Kidney (tissue), 22 donors: ENCODE measurements at places on chromosomes 11 and 22. TPM values are rescaled to one million over a fixed set of nuclear protein-coding genes. Genes with fewer than 3 reads are reported as not detected.

GRCh38 chr11:22151649-22152197 is 41.2 kb upstream of the ANO5 start:
- DNase-seq, result no peak

DNA sequence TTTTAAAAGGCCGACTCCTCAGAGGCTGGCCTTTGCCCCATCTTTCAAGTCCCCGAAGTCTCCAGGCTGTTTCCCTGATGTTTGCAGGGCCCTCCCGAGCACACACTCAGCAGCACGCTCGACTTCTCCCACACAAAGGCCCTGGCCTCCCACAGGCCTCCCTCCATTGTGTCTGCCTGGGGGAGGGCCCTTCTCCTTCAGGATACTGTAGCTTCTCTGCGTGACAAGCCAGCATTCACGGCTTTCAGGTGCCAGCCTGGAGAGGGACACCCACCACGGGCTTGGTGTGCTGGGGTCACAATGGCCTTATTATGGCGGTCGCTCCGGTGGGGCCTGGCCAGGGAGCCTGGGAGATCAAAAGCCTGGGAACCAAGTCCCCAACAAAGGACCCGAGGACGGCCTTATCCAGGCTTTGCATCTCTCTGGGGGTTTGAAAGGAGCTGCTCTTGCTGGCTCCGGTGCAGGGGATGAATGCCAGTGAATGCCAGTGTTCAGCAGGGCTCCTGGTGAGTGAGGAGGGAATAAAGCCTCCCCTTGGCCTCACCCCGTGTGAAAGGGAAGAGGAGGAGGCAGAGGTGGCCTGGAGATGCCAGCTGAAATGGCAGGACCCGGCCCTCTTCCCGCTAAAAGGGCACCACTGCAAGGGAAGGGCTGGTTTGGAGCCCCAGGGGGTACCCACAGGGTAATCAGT is 55.0 kb downstream of the TRAF6 start:
- DNase-seq, result peak; percentile 57

DNA sequence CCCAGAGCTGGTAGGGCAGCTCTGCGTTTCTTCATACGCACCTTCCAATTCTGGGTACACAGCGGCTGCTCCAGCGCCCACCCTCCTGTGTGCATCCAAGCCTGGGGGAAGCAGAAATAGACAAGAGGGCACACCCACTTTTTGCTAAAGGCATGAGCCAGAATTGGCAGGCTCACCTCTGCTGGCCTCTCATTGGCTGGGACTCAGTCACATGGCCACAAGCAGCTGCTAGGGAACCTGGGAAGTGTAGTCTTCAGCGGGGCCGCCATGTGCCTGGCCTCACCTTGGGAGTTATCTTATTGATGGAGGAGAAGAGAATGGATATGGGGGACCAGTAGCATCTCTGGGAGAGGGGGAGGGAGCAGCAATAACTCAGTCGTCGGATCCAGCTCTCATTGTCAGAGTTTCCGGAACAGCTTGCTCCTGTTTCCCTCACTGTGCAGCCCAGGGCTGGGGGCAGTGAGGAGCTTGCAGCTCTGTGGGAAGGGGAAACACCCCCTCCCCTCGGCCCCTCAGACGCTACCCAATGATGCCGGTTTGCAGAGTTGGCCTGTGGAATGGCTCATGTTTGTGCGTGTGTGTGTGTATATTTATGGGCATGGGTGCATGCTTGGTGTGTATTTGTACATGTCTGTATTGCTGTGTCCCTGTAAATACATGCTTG is 11.8 kb upstream of the MIEF1 start:
- DNase-seq, result peak; percentile 91

DNA sequence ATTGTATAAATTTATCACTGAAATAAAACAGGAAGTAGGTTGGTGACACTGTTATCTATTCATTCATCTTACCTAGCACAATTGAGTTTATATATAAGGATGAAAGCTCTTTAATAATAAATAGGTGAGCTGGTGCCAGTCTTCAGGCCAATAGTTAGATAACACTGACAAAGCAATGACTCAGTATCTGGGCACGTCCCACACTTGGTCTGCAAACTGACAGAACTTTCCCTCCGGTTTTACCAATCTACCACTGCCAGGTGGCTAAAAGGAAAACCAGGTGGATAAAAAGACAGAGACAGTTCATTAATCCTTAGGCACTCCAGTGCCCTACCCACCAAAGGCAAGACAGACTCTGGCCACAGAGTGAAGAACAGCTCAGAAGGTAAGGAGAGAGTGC is 17.6 kb downstream of the DDB1 start:
- no peak for DNase-seq

DNA sequence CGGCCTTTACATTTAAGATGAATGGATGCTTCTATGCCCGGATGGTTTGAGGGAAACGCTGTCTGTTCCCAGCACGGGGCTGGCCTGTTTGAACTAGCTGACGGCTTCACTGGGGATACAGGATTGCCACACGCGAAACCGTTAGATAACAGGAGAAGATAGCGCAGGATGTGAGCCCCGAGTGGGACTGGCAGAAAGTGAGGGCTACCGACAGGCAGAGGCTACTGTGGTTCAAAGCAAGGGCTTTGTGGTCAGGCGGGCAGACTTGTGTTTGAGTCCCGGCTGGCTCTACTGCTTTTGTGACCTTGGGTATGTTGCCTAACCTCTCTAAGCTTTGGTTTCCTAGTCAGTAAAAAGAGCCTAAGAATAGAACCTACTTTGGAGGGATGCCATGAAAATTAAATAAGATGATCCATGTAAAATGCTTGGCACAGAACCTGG is 2.8 kb upstream of the OAF start:
- no peak for DNase-seq

DNA sequence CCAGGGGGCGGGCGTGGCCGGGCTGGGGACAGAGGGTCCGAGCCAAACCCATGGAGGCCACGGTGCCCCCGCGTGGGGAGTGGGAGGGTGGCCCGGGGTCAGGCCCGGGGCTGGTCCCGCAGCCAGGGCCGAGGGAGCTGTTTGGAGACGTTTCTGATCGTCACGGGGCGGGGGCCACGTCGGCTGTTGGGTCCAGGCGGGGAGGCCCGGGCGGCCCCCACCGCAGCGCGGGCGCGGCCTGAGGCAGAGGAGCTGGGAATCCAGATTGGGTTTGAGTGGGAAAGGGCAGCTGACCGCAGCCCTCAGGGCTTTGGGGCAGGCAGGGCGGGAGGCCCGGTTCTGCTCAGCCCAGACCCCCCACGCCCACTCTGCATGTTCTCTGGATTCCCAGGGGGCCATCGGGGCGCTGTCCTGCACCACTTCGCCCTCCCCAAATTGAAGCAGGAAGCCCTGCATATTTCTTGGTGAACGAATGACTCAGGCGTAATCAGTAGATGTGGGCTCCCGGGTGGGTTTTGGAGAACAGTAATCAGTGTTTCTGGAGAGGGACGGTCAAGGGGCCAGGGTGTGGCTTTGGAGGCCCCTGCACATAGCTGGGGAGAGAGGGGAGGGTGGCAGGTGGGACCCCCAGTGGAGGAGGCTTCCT is 583 bp downstream of the MRPL23 start:
- no peak for DNase-seq

- DNase-seq, result peak; percentile 86
Observed at GRCh38 chr11:94740083-94741021, 27.8 kb upstream of the AMOTL1 start.

DNA sequence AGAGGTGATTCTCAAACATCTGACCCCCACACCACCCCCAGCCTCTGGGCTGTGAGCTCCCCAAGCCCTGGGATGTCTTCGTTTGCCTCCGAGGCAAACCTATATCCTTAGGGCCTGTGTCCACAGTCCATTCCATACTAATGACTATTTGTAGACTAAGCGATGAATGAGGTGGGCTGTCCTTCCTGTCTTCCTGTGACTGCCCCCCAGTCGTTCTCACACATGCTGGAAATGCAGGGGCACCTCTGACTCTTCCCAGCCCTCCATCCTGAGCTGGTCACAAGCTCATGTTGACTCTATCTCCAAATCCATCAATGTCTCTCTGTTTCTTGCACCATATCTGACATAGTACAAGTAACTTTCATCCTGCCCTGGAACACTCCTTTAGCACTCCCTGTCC is 4.8 kb downstream of the ATG16L2 start:
- DNase-seq, result no peak

GRCh38 chr11:36151933-36152580 is 137.2 kb downstream of the COMMD9 start:
- no peak for DNase-seq

GRCh38 chr11:10792385-10793068 is 16.2 kb downstream of the EIF4G2 start:
- DNase-seq, result peak; percentile 94

DNA sequence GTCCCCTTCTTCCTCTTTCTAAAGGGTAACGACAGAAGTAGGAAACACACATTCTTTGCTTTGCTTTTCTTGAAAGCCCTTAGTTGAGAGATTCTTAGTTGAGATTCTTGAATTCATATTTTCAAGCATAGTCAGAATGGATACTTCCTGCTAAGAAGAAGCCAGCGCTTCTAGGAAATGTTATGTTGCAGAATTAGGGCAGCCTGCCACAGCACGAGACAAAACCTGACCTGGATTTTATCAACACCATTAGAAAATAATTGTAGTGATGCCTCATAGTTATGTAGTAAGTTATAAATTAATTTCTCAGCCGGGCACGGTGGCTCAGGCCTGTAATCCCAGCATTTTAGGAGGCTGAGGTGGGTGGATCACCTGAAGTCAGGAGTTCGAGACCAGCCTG is 37.9 kb upstream of the NUP160 start:
- DNase-seq, result no peak

DNA sequence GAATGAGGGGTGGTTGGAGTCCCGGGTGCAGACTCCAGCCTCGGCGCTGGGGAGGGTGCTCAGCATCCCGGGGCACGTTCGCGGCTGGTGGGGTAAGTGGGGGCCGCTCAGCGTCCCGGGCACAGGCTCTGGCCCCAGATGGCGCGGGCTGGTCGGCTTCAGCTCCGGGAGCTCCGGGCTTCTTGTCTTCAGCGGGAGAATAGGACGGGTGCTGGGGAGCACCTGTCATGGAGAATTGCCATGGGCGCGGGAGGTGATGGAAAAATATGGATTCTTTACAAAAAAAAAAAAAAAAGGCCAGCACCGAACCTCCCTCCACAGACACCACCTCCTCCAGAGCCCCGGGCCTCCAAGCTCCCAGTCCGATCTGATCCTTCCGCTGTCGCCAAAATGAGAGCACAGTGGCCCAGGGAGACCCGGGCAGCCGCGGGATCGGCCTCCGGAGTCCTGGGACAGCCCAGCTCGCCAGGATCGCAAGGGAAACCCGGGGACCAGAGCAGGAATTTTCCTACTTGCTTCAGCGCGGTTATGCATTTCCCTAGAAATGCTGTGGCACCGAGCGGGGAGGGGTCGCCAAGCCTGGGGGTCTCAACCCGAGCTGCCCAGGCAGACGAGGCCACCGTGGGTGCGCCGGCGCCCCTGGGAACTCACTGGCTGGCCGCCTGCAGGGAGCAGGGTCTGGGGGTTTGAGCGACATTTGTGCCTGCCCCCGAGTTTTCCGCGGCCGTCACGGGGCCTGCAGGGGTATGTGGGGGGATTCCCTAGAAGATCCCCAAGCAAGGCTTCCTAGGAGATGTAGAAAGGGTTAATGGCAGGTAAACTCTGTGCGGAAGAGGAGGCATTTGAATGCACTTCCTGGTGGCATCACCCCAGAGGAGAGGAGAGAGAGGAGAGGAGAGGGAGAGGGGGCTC is 1336.9 kb downstream of the BRD1 start:
- peak; percentile 34 for DNase-seq

DNA sequence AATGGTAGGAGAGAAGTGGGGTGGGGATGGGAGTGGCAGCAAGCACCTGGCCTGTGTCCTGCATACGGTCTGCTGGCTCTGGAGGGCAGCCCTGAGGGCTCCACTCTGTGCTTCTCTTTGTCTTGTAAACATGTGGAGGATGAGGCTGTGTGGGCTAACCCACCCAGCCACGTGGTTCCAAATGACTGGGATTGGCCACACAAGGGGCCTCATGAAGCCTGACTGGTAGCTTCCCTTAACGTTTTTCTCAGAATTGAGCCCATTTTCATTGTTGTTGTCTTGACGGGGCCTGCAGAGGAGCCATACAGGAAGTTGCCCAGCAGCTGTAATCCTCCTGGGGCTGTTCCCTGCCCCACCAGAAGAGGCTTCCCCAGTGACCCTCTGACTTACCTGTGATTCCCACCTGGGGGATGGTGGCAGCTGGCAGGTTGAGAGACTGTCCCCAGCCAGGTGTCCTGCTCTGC is 18.0 kb downstream of the DERL3 start:
- DNase-seq, result peak; percentile 16

DNA sequence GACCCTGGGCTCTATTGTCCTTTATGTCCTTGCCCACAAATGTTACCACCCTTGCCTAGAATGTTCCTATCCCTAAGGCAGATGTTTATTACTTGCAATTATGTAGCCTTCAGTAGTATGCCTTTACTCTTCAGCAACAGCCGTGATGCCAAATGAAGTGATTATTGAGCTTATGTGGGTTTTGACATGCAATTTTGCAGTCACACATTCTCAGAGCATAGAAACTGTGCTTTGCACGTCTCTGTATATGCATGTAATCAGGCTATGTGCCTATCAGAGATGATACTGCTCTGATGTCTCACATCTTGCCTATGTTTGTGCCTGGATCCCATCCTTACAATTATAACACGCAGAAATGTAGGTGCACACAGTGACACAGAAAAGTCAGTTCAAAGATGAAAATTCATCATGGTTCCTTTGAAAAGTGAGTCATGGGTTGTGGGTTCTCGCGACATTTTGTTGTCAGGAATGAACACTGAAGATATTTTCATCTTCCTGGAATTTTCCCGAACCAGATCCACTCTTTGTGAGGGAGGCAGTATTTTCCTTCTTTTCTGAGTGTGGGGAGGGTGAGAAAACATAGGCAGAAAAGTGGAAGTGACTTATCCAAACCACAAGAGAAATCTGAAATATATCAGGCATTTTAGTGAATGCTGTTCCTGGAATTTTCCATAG is 81.1 kb downstream of the BMAL1 start:
- no peak for DNase-seq

DNA sequence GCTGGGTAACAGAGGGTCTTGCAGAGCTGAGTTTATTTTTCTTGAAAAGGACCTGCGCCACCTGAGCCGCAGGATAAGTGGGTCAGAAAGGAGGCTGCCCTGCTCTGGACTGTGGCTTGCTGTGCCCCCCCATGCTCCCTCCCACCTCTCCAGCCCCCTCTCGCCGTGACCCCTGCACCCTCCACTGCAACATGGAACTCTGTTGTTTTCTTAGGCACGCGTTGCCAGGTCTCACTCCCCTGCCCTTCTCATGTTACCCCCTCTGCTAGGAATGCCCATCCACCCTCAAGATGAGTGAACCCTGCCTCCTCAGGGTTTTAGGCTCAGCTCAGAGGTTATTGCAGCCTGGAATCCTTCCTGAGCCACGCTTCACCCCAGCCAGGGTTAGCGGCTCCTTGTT is 10.8 kb downstream of the ETS1 start:
- peak; percentile 83 for DNase-seq

DNA sequence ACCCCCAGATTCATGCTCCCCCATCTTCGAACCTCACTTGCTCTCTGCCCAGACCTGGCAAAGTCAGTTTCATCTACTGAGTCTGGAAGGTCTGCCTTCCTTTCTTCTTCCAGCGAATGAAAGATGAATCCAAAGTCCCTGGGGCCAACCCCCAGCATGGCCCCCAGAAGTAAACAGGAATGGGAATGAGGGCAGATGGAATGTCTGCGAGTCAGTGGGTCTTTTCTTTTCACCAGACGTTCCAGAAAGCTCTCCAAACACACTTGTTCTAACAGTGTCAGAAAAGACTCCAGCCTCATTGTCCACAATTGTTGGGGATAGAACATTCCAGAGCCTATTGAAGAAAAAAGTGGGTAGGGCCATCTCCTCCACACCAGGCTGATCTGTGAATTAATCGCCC is 28.6 kb downstream of the RIBC2 start:
- DNase-seq, result no peak

- no peak for DNase-seq
Observed at GRCh38 chr11:119533462-119533861, 110.5 kb upstream of the THY1 start.

Gene LGR4
- total RNA-seq, result 109 TPM

Gene USP2
- total RNA-seq, result 30.4 TPM

Gene SLC22A25
- total RNA-seq, result not detected

Gene ACCS
- total RNA-seq, result 39.0 TPM

Gene IGF2
- total RNA-seq, result 30.5 TPM
